ENCODE measurements at places on chromosomes 12 and 14.

- no peak for DNase-seq
Observed at GRCh38 chr12:31578632-31579031, 12.3 kb downstream of the DENND5B start.

DNA sequence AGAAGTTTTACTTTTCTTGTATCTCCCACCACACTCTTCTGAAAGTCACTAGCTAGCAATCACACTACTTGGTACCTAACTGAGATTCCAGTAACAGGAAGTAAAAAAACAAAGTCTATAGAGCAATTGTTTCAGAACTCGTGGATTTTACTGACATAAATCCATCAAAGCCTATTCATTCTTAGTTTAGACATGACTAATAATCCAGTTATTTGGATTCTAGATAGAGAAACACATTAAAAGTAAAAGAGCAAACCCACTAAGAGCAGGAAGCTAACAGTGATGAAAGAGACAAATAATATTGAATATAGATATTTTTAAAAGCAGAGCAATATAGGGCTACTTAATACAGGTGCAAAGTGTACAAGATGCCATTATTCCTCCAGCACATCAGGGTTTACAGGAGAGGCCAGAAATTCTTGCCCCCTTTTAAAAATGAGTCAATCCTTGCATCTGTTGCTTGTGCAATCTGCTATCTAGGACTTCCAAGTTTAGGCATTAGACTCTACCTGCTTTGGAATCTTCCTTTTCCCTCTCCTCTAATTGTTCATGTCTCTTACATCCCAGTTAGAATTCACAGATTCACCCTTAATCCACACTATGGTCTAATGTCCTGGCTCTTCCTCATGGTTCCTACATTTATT is 6.0 kb downstream of the HEATR5A start:
- DNase-seq = no peak

DNA sequence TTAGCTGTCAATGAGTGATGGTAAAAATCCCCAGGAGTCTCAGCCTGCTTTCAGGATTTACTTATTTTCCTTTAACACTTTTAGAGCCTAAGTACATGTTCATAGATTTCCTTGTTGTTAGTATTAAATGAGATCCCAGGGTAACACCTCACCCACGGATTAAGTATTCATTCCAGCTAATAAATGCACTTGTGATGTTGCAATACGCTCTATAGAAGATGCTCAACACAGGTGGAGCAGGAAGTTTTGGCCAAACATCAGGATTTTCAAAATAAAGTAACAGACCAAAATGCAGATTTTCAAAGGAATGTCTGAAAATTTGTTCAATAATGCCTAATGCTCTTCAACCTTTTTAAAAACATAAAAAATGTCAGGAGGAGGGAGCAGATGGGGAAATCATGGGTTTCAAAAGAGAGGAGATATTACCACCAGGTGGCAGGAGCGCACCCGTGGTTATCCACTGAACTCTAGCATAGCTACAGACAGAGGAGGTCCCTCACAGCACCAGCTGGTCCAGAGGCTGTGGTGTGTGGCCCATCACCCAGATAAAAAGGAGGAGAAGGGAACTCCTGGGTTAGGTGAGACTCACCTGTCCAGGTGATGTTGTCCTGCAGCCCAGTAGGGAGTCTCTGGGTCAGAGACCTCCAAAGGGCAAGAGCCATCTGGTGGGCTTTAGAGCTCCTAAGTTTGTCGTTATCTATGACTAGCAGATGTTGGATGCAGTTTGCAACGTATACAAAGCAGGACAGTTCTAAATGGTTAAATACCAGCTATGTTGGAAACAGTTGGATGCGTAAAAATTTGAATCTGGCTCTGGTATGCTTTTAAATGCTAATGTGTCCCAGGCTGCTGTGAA is 1158.4 kb upstream of the TMEM132C start:
- peak; percentile 44 for DNase-seq

DNA sequence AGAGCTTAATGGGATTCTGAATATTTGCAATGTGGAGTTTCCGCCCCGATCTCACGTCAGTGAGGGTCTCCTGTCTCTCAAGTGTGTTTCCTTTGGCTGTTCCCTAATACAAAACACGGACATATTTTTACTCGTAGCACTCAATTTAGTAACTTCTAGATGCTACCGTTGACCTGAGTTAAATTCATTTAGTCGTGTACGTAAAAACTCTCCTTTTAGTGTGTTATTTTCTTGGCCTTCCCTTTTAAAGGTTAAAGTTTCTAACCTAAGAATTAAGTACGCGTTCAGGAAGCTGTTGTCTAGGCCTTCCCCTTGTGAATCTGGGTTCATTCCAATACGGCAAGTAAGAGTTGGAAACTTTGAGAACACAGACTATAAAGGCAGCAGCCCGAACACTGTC is 64.4 kb downstream of the DDX51 start:
- DNase-seq = no peak

- DNase-seq = no peak
Observed at GRCh38 chr12:113271466-113271852, 50.2 kb downstream of the TPCN1 start.

GRCh38 chr14:72610831-72611200 is 283.1 kb downstream of the DPF3 start:
- DNase-seq = no peak

DNA sequence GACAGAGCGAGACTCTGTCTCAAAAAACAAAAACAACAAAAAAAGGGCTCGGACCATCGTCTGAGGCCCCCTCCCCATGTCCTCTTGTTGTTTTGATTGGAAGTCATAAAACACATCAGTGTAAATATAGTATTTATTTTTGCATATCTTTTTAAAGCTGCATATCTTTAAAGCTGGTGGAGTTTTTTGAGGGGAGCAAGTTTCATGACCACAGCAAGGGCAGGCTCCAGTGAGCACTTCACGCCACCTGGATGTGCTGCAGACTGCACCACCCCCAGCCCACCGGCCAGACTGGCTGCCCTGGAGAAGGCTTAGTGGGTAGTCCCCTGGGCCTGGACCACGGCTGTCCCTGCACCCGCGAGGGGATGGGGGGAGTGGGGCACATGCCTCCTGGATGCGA is 11.9 kb upstream of the BCL7A start:
- no peak for DNase-seq

All from activated naive CD8-positive, alpha-beta T cell treated with anti-CD3 and anti-CD28 coated beads, Interleukin-2, amount 50 U/mL, for 24 hours (primary cell).